Fibroblast of gingiva (primary cell): ENCODE measurements at places on chromosomes 7 and 10.
A peak's percentile ranks its signal among the peaks of the same experiment; 100 is the strongest.

DNA sequence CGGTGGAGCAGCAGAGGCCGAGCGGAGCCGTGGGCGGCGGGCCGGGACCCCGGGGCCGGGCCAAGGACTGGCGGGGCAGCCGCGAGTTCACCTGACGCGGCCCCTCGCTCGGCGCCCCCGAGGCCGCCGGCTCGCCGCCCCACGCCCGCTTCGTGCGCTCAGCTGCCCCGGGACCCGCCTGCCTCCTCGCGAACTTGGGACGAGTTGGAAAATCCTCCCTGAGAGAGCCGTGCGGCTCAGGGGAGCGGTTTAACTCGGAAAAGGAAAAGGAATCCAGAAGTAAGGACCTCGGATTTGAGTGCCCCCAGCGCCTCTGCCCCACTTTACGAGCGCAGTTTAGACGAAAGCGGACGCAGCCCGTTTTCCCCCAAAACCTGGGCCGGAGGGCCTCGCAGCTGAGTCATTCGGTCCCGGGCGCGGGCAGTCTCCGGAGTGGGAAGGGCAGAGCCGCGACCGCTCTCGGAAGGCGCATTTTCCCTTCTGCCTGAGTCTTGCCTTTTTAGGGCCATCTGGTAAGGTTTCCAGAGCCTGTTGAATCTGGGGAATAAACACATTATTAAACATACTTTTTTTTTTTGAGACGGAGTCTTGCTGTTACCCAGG is 744 bp downstream of the CREM start:
- DNase-seq = peak; percentile 62

- DNase-seq = no peak
These were observed 81.6 kb downstream of the UNCX start for GRCh38 chr7:1314021-1314907.

DNA sequence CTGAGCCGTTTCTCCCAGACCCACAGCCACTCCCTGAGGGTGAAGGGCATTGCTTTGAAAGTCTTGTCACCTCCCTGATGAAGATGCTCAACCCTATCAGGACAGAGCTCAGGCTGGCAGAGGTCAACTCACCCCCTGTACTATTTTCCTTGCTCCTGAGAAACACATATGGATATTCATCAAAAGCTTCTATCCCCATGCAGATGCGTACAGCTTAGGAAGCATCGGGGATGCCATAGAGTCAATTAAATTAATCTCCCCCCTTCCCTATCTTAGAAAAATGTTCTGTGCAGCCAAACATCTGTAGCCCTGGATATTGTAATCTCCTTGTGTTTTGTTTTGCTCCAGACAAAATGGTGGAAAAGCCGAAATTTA is 67.2 kb downstream of the EMX2 start:
- no peak for DNase-seq

DNA sequence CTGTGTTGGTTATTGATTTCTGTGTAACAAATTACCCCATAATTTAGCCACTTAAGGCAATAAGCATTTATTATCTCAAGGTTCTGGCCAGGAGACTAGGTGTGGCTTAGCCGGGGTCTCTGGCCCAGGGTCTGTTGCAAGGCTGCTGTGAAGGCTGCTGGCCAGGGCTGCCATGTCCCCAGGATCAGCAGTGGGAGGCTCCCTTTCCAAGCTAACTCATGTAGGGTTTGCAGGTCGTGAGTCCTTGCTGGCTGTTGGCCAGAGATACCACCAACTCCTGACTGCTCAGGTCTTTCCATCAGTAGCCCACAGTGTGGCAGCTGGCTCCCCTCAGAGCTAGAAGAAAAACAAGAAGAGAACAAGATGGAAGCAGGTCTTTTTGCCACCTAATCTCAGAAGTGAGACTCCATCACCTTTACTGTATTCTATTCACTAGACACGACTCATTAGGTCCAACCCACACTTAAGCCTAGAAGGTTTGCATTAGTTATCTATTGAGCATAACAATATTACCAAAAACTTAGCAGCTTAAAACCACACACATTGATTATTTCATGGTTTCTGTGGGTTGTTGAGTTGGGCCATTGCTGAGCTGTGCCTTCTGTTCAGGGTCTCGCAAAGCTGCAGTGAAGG is 185.6 kb downstream of the PFKFB3 start:
- no peak for DNase-seq

GRCh38 chr10:5467634-5468255 is 31.6 kb downstream of the CALML5 start:
- DNase-seq = no peak

GRCh38 chr7:24728503-24729364 is 28.5 kb downstream of the GSDME start:
- DNase-seq = peak; percentile 31

GRCh38 chr10:80276335-80276734 is 13.1 kb downstream of the MAT1A start:
- no peak for DNase-seq

GRCh38 chr7:104548861-104549260 is 220.5 kb downstream of the LHFPL3 start:
- DNase-seq = no peak

DNA sequence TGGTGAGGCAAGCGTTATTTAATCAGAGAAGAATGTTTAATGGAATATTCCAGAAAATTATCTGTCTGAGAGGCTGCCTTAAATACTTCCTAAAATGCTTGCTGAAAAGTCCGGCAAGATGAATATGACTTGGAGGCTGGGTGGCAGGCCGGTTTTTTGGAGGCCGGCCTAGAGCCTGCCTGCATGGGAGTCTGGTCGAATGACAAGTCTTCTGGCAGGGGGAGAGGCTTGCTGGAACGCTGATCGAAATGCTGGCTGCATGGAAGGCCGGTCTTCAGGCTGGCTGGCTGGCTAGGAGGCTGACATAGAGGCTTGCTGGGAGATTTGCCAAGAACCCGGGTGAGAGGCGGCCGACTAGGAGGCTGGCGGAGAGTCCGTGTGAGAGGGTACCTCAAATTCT is 135.7 kb downstream of the OR13A1 start:
- DNase-seq = peak; percentile 5

DNA sequence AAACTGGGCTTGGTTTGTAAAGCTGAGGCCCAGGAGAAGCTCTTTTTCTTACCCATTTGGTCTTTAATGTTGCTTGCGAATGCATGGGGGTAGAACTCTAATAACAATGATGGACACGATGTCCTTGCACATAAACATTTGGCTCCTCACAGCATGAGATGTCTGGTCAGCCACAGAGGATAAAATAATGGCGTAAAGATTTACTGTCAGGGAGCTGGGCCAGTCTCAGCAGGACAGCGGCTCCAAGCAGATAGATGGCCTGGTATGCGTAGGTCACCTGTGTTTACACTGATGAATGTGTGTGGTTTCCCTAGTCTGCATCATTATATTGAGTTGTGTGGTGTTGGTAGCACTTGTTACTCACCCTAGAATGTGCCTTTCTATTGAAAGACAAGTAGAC is 537.4 kb downstream of the CNTNAP2 start:
- DNase-seq = no peak

DNA sequence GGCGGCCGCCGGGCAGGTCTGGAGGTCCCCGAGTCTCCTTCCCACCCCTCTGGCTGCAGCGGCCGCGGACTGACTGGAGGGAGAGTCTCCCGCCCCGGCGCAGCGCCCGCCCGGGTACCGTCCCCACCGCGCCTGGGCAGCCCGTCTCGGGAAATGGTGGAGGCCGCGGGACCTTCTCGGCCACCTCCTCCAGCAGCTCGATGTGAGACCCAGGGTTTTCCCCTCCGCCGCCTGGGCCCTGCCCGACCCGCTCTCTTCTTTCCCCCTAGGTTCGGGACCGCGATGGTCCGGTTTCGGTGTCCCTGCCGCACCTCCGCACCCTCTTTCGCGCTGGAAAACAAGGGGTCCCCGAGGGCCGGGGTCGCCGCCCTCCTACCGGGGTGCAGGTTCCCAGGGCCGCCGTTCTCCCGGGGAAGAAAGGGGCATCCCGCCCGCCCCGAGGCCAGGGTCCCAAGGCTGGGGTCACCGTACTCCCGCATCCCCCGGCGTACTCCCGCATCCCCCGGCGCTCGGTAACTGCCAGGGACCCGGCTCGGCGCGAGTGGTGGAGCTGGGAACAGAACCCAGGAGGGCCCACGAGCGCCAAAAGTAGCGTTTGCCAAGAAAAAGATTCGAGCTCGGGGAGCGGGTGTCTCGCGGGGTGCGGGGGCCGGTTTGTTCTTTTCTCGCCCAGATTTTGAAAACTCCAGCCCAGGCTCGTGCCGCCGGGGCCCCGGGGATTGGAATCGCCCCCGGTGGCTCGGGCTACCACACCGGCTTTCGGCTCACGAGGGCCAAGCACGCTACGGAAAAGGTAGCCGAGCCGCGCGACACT is 3.4 kb downstream of the TNRC18 start:
- DNase-seq = no peak

GRCh38 chr7:151236406-151236805 is 4.1 kb downstream of the CHPF2 start:
- no peak for DNase-seq

- no peak for DNase-seq
These were observed 99.4 kb downstream of the RNF216 start for GRCh38 chr7:5681979-5682546.

GRCh38 chr10:22305721-22306120 is 10.5 kb upstream of the COMMD3 start:
- no peak for DNase-seq

DNA sequence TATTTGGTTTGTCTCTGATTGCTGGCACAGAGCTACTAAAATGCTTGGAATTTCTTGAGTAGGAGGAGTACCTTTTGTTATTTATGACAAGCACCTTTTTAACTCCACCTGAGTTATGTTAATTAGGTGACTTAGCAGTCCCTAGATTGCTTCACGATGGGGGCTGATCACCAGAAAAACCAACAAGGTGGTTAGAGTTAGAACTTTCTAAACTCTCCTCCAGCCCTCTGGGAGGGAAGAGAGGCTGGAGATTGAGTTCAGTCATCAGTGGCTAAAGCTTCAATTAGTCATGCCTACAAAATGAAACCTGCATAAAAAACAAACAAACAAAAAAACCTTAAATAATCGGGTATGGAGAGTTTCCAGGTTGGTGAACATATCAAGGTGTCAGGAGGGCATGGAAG is 23.6 kb upstream of the ING3 start:
- no peak for DNase-seq

DNA sequence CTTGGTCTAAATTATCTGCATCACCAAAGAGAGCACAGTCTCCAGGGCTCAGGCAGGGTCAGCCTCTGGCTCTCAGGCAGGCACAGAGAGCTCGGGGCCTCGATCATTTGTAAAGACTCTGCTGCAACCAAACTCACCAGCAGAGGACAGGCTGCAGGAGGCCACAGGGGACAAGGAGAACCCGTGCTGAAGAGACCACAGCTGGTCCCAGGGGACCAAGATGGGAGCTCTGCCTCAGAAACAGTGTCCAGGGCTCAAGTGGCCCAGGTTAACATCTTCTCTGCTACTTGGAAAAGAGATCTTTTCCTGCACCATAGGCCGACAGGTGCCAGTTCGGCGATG is 543.2 kb downstream of the PTPRN2 start:
- DNase-seq = no peak

- DNase-seq = no peak
These were observed 261.8 kb downstream of the GATA3 start for GRCh38 chr10:8316284-8316683.

DNA sequence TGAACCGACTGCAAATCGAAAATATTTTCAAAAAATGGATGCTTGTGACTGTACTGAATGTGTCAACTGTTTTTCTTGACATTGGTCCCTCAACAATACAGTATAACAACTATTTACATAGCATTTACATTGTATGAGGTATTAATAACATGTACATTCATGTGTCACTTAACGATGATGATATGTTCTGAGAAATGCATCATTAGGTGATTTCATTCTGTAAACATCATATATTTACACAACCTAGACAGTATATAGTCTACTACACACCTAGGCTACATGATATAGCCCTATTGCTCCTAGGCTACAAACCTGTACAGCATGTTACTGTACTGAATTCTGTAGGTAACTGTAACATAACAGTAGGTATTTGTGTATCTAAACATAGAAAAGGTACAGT is 39.7 kb downstream of the SIRT1 start:
- DNase-seq = no peak

DNA sequence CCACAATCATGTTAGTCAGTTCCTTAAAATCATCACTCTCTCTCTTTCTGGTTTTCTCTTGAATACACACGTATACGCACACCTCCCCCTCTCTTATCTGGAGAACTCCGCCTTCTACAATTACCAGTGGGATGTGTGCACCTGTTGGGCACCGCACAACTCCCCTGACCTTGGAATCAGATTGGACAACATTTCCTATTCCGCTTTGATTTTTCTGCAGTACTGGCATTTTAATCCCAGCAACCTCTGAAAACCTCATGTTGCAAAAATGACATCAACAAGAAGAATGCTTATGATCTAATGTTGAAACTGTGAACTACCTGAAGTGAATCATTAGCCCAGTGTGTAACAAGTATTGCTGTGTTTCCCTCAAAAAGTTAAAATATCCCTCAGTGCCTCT is 109.6 kb downstream of the KIAA1217 start:
- DNase-seq = no peak

DNA sequence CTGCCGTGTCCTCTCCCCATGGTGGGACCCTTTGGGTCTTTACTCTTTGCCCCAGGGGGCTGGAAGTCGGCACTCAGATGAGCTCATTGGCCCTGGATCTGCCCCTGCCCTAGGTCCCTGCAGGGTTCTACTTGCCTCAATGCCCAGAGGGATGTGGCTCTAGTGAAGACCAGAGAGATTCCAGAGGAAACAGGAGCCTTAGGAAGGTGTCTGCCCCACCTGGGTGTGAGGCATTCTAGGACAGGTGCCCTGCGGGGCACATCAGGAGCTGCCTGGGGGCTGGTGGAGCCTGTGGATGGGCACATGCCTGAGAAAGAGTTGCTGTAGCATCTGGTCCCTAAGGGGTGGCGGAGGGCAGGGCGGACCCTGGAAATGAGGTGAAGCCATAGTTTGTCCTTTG is 128.6 kb downstream of the ADCY1 start:
- DNase-seq = no peak

DNA sequence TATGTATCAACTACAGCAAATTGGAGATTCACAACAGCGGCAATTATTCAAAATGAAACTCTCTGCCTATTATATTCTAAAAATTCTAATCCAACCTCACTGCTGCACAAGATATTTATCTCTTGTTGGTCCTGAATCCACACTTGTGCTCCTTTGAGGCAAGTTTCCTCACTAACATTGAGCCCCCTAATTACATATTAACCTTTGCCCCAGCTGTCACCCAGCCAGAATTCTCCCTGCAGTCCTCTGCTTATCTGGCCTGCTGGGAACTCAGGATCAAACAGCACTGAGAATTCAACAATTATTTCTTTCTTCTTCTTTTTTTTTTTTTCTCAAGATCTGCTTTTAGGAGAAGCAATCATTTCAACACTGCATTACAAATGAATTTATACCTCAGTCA is 21.5 kb upstream of the PLAC9 start:
- DNase-seq = no peak

DNA sequence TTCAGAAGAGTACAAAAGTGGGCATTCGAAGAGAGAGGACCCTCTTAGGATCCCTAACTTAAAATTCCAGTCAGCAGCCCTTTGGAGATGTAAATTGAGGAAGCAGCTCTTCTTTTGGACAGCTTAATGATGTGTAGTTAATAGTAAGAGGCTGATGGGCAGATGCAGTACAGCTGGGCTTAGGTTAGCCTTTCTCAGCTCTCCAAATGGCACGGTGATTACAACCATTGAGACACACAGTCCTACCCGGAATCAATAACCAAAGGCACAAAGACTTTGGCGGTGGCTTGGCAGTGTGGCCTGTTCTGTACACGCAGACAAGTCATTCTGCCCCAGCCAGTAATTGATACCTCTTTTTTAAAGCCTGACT is 26.8 kb downstream of the GAD2 start:
- DNase-seq = no peak

- peak; percentile 56 for DNase-seq
These were observed 52.6 kb upstream of the CAPZA2 start for GRCh38 chr7:116809636-116810266.
